ENCODE measurements at places on chromosomes 2 and 18.

GRCh38 chr2:46657042-46657504 is 177.7 kb downstream of the TMEM247 start:
- DNase-seq, result no peak

DNA sequence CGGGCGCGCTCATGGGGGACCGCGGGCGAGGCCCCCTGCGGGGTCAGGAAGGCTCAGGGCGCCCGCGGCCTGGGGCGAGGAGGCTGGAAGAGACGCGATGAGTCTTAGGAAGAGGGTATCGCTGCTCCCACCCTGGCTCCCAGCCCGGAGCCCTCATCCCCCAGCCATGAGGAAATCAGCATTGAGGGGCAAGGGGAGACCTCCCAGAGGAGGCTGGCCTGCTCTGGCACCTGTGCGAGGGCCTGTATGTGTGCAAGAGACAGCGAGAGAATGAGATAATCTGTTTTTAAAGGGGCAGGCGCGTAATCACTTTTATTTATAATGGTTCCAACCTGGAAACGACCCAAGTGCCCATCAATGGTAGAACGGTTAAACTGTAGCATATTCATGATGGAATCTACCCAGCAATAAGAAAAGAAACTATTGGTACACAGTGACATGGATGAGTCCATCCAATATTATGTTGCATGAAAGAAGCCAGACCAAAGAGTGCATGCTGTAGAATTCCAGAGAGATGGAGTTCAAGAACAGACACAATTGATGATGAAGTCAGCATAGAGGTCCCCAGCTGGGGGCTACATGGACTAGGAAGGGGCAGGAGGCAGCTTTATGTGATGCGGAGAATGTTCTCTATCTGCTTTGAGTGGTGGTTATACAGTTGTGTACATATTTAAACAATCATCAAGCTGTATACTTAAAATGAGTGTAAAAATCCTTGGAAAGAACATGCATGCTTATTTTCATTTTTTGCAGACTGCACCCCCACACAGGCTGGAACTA is 14.4 kb downstream of the FBXO41 start:
- DNase-seq, result no peak

GRCh38 chr2:160550048-160550447 is 56.4 kb upstream of the RBMS1 start:
- DNase-seq, result no peak

- no peak for DNase-seq
These were observed 17.0 kb downstream of the STAT1 start for GRCh38 chr2:190996947-190997346.

DNA sequence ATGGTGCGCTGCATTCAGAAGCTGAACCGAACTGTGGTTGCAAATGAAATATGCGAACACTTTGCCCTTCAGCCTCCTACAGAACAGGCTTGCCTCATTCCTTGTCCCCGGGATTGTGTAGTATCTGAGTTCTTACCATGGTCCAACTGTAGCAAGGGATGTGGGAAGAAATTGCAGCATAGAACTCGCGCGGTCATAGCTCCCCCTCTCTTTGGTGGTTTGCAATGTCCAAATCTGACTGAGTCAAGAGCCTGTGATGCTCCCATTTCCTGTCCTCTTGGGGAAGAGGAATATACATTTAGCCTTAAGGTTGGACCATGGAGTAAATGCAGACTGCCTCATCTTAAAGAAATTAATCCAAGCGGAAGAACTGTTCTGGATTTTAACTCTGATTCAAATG is 291.4 kb downstream of the THSD7B start:
- no peak for DNase-seq

GRCh38 chr2:241200822-241201395 is 12.4 kb downstream of the ANO7 start:
- DNase-seq, result no peak

DNA sequence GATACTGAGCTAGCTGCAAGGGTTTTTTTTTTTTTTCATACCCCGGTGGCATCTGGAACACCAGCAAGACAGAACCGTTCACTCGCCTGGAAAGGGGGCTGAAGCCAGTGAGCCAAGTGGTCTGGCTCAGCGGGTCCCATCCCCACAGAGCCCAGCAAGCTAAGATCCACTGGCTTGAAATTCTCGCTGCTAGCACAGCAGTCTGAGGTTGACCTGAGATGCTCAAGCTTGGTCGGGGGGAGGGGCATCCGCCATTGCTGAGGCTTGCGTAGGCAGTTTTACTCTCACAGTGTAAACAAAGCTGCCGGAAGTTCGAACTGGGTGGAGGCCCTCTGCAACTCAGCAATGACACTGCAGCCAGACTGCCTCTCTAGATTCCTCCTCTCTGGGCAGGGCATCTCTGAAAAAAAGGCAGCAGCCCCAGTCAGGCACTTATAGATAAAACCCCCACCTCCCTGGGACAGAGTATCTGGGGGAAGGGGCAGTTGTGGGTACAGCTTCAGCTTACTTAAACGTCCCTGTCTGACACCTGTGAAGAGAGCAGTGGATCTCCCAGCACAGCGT is 5.1 kb upstream of the MIB1 start:
- DNase-seq, result no peak

DNA sequence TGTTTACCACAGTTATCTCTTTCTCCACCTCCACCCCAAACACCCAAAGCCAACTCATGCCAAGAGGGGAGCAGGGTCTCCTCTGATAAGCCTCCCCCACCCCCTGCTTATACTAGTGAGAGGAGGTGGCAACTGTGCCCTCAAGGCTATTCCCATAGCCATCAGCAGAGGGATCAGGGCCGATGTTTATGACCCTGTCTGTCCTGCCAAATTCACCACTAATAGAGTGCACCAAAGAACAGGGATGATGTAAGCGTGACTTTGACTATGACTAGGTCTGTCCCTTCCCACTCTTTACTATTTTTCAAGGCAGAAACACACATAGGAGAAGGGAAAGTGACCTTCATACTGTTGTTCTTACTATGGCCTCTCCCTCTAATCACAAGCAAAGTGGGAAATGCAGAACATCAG is 74.6 kb downstream of the CLHC1 start:
- no peak for DNase-seq

DNA sequence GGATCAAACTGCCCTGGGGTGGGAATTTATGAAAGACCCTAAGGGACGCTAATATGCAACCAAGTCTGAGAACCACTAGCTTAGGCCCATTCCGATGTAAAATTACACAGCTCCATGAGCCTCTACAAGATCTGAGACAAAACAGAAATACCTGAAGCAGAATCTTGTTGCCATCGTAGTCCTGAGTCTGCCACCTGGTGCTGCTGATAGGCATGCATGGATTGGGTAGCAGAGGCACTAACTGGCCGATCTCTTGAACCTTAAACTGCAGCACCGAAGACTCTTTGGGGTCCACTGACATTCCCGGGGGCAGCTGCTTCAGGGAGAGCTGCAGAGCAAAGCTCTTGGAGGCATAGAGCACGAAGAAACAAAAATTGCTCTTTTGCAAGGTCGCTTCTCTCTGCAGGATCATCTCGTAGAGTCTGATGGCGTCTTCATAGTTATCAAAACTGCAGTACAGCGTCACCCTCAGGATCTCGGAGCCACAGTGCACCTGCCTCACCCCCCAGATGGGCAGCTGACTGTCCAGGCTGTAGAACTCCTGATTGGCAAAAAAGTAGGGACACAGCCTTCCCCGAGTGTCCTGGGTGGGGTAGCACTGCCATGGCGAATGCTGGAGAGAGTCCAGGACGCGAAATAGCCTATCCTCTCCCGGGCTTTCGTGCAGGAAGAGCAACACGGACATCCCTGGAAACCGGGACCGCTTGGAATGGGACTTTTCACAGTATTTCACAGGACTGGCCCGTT is 848 bp downstream of the FAM124B start:
- DNase-seq, result no peak

DNA sequence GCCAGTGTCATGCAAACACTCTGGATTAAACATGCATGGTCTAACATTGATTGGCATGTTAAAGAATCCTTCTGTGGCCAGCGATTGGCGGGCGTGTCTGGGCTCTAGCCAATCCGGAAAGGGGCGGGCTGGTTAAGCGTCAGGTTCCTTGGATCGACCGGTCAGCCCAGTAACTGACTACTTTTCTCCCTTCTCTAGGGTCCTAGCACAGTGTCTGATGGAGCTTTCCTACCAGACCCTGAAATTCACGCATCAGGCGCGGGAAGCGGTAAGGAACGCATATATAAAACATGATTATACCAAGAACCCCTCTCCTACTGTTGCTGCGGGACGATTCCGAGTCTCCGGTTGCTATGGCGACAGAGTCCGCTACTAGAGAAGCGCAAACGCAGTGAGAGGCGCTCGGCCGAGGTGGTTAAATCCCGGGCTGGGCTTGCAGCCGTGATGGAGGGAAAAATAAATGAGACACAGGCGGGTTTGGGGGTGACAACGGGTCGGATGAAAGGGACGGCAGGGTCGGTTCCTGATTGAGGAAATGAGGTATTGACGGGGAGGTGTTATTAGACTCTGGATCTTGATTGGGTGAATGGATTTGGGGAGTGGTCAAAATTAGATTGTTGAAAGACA is 29.4 kb downstream of the KATNAL2 start:
- peak; percentile 49 for DNase-seq

- DNase-seq, result no peak
These were observed 219.8 kb downstream of the DYSF start for GRCh38 chr2:71672826-71673795.

DNA sequence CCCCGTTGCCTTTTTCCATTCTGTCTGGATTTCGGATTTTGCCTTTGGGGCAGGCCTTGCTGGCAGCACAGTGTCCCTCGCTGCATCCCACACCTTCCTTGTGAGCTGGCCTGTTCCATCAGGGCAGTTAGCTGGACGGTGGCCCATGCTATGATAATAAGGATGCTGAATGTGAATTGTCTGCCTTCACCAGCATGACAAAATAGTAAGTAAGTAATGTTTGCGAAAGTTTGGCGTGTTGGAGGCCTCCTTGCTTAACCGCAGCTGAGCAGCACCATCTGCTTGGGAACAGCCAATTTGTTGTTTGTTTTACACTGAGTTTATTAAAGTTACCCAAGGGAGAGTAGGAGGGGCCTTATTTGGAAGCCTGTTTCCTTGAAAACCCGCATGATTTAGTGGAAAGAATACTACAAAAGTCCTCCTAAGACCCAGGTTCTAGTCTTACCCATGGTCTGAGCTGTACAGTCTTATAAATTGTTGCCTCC is 469.7 kb upstream of the FANCL start:
- no peak for DNase-seq

GRCh38 chr2:195489101-195489500 is 167.9 kb upstream of the SLC39A10 start:
- DNase-seq, result no peak

DNA sequence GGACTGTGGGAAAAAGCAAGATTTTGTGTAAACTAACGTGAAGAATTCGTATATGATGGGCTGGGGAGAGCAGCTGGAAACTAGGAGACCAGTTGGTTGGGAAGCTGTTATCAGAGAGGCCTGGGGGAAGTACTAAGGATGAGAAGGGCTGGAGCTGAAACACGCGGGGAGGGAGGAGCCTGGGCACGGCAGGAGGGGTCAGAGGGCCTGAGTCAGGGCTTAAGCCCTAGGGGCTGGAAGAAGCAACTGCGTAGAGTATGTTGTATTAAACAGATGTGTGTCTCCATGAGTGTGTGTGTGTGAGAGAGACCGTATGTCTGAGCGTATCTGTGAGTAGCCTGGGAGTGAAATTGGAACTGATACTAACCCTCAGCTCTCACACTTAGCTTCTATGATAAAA is 8.4 kb downstream of the POMC start:
- DNase-seq, result no peak

GRCh38 chr2:231710799-231711676 is 2.7 kb downstream of the PTMA start:
- no peak for DNase-seq

- peak; percentile 65 for DNase-seq
These were observed 97.4 kb upstream of the STK17B start for GRCh38 chr2:196268538-196269338.

DNA sequence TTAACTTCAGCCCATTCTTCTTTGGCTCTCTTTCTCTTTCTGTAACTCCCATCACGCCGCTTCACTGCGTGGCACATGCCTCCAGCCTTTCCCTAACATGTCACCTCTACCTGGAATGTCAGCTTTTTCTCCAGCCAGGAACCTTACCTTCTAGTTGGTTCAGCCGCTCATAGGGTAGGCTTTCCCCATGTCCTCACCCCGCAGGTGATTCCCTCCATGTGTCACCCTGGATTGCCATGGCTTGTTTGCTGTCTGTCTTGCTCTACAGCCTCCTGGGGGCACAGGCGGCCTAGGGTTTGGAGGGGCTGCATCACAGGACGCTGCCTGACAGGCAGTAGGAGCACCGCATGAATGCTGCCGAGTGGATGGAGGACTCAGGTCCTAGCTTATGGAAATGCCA is 39.2 kb downstream of the ARHGEF4 start:
- DNase-seq, result no peak

GRCh38 chr2:15909736-15910135 is 30.6 kb upstream of the MYCN start:
- no peak for DNase-seq

- DNase-seq, result no peak
These were observed 73.6 kb downstream of the SPATS2L start for GRCh38 chr2:200380091-200380561.

- no peak for DNase-seq
These were observed 159.6 kb upstream of the SIX2 start for GRCh38 chr2:45168711-45169338.

- DNase-seq, result no peak
These were observed 322.1 kb upstream of the CHAC2 start for GRCh38 chr2:53445383-53446070.

DNA sequence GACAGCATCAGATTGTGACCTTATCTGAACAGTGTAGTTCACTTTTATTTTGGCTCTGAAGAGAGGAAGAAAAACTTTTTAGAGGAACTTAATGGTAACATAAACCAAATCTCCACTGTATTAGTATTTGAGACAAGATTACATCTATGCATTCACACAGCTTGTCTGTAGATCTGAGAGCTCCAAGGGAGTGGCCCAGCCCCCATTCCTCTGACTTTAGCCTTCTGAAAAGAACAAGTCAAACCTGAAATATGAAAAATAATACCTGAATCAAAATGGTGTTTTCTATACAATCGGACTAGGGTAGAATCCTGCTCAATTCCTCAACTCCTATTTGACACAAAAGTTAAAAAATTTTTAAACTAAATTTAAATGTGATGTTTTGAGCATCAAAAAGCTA is 23.1 kb downstream of the STARD7 start:
- no peak for DNase-seq

- DNase-seq, result no peak
These were observed 38.5 kb upstream of the ZNF396 start for GRCh38 chr18:35415511-35416073.

DNA sequence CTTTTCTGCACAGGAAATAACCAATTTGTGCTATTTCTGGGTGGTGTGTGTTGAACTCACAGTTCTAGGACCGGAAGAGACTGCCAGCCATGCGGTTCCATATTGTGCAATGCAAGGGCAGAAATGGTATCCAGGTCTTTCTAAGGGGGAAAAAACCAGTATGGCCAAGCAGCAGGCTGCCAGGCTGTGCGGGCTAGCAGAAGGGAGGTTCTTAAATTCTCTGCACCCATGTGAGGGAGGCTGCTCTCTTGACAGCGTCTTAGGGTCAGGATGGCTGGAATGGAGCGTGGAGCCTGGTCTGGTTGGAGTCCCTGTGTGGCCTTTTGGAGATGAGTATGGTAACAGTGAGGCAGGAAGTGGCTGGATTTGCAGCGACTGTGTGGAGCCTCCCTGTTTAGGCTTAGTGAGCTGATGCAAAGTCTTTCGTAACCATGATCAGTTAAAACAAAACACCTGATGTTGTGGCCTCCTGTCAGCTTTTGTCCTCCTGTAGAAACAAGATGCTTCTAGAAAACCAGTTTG is 52.6 kb downstream of the NCK2 start:
- peak; percentile 57 for DNase-seq
